ENCODE measurements at places on chromosomes 3 and 15. TPM values are rescaled to one million over a fixed set of nuclear protein-coding genes. Genes with fewer than 3 reads are reported as not detected.

- DNase-seq, result peak; percentile 35
- no peaks in the 10 kb centered on the region for H3K27me3 ChIP-seq
- no peaks in the 10 kb centered on the region for H3K36me3 ChIP-seq
- H3K27ac ChIP-seq, result no peak overlapping the region
- no peak overlapping the region for H3K4me3 ChIP-seq
- H3K4me1 ChIP-seq, result peaks cover 25% of the 10 kb centered on the region
These were observed 210.6 kb upstream of the ZPLD1 start for GRCh38 chr3:102224171-102224570.

PLS1 gene
- 4.7 TPM for total RNA-seq

DNA sequence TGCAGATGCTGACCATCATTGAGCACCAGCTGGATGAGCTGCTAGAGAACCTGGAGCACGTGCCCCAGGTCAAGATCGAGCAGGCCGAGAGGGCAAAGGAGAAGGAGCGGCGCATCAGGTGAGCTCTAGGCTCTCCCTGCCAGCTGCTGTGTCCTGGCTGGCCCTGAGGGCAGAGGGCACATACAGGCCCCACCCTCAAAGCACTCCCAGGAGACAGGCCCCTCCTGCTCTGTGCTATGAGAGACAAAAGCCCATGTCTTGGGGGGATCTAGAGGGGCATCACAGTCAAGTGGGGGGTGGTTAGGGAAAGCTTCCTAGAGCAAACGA is 39.5 kb downstream of the CFAP100 start:
- no peak overlapping the region for H3K4me3 ChIP-seq
- no peak for DNase-seq
- H3K4me1 ChIP-seq, result peaks cover 4% of the 10 kb centered on the region
- H3K27me3 ChIP-seq, result no peaks in the 10 kb centered on the region

KCNAB1 gene
- total RNA-seq, result not detected

DNA sequence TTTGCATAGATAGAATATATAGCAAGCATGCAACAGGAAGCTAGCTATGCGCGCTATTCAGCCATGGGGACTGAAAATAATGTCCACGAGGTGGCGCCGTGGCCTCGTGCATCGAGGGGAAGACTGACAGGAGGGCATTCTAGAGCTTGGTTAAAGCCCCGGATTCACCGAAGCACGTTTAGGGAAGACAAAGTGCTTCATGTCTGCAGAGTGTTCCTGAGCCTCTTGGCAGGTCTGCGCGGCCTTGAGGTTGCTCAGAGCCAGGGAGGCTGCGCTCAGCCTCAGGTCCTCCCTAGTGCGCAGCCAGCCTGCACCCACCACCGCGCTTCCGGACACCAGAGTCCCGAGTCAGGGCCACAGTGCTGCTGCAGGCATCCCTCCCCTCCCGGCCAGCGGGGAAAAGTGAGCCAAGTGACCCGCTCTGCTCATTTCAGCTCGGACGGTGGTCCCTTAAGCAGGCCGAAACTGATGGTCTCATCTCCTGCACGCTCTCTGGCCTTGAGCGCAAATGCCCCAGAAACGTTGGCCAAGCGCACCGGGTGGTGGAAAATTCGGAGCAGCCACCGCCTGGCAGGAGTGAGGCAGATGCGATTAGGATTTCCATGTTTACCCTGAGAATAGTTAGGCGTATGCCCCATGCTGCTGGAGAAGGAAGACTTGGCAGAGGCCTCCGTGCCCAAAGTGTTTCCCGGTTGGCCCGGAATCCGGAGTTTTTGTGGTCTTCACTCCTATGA is 24.8 kb downstream of the GABRA5 start:
- H3K4me1 ChIP-seq, result no peaks in the 10 kb centered on the region
- peaks cover 14% of the 10 kb centered on the region for H3K27me3 ChIP-seq
- H3K36me3 ChIP-seq, result no peaks in the 10 kb centered on the region
- no peak overlapping the region for H3K27ac ChIP-seq
- peak; percentile 71 for DNase-seq

GRCh38 chr3:140207541-140207940 is 272.6 kb downstream of the CLSTN2 start:
- no peaks in the 10 kb centered on the region for H3K4me1 ChIP-seq
- no peak overlapping the region for H3K4me3 ChIP-seq
- peaks cover 5% of the 10 kb centered on the region for H3K27me3 ChIP-seq
- H3K36me3 ChIP-seq, result no peaks in the 10 kb centered on the region
- no peak for DNase-seq

SERINC4 gene
- not detected for total RNA-seq

DNA sequence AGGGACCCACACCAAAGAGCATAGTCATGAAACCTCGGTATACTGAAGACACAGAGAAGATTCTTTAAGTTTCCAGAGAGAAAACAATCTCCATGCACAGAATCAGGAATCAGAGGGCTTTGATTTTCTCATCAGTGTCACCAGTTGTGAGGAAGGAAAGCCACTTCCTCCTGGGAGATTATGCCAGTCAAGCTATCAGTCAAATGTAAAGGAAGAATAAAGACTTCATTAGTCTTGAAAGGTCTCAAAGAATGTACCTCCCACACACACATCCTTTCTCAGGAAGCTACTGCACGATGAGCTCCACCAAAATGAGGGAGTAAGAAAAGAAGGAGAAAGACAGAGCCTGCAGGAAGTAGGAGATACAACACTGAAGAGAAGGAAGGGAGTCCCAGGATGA is 486.3 kb downstream of the SHQ1 start:
- H3K27ac ChIP-seq, result no peak overlapping the region
- H3K36me3 ChIP-seq, result no peaks in the 10 kb centered on the region
- H3K4me1 ChIP-seq, result no peaks in the 10 kb centered on the region
- peaks cover 9% of the 10 kb centered on the region for H3K27me3 ChIP-seq

ACKR4 gene
- total RNA-seq, result not detected

- no peaks in the 10 kb centered on the region for H3K4me1 ChIP-seq
- no peaks in the 10 kb centered on the region for H3K36me3 ChIP-seq
- no peak for DNase-seq
- no peak overlapping the region for H3K27ac ChIP-seq
- H3K4me3 ChIP-seq, result no peak overlapping the region
These were observed 15.9 kb downstream of the SEMA3G start for GRCh38 chr3:52429031-52429430.

DNA sequence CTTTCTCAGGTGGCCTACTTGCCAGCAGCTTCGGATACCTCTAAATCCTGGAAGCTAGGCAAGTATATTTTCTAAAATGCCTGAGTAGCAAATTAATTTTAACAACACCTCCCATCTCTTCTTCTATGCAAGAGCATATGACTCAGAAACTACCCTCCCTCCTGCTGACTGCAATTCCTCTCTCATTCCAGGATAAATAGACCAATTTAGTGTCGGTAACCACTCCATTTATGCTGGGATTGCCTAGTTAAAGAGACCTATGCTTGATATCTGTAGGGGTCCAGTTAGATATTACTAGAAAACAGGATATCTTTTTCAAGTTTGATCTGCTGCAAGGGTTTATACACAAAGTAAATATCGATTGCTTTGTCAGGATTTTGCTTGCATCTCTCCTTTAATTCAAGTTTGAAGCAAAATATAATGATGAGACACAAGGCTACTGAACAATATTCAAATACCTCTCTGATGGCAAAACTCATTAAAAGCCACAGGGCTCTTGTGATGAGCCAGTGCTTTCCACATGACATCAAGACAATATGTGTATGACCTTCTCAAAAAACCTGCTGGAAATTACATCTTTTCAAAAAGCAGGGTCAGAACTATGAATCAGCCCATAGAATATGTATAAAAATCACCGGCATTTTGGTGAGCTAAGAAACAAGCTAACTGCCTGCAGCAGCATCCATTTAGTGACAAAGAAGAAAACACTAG is 491.6 kb upstream of the NECTIN3 start:
- no peak overlapping the region for H3K27ac ChIP-seq
- peaks cover 3% of the 10 kb centered on the region for H3K4me1 ChIP-seq

All from activated CD8-positive, alpha-beta T cell treated with anti-CD3 and anti-CD28 coated beads for 36 hours (primary cell).